Activated T-cell treated with anti-CD3 and anti-CD28 coated beads, Interleukin-2, amount 50 U/mL, for 24 hours (primary cell): ENCODE measurements at places on chromosomes 2 and 18.
A peak's percentile ranks its signal among the peaks of the same experiment; 100 is the strongest.

- no peak for DNase-seq
Observed at GRCh38 chr2:114022360-114023085, 132.6 kb downstream of the ACTR3 start.

DNA sequence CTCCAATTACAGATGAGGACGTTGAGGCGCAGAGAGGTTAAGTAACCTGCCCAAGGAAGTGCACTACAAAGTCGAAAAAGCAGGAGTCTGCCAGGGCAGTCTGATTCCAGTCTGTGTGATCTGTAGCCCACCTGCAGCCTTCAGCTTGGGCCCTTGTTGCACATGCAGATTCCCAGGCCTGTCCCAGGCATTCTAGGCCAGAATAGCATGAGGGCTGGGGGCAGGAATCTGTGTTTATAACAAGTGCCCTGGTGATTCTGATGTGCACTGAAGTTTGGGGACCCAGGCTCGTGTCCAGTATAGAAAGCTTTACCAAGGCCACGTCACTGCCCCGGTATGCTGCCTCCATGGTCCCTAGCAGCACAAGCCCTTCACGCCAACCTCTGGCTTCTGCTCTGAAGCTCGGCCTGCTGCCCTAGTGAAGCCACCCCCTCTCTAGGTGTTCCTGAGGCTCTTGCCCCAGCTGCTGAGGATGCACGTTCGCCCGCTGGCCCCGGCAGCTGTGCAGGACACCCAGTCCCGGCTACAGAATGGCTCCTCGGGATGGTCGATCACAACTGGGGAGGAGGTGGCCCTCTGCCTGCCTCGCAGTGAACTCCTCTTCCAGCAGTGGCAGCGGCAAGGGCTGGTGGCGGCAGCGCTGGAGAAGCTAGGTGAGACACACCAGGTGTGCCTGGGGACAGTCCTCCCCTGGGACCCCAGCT is 4.6 kb downstream of the CHRNG start:
- no peak for DNase-seq

- peak; percentile 21 for DNase-seq
Observed at GRCh38 chr2:176107731-176108181, 676 bp downstream of the HOXD11 start.

DNA sequence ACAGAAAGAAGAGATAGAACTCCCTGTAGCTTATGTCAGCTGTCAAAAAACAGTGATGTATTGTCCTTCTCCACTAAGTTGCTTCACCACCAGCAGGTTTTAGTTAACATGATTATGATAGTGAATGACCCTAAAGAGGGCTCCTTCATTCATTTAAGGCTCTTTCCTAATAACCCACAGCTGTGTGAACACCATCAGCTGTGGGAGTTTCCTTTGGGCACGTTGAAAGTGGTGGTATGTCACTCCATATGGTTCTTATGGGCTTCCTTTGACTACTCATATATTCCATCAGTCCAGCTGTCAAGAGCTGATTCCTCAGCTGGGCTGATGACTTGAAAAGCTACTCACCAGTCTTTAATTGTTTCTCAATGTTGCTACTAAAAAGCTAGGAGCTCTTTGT is 210.3 kb downstream of the UBE2E3 start:
- DNase-seq = no peak

- DNase-seq = no peak
Observed at GRCh38 chr2:181072486-181073235, 92.3 kb downstream of the UBE2E3 start.

- no peak for DNase-seq
Observed at GRCh38 chr2:109690822-109691541, 76.8 kb downstream of the SOWAHC start.

- no peak for DNase-seq
Observed at GRCh38 chr2:26891-27290, 19.4 kb downstream of the FAM110C start.

GRCh38 chr2:107068069-107068916 is 182.3 kb upstream of the ST6GAL2 start:
- DNase-seq = no peak
